AG09319 (cell line): ENCODE measurements at places on chromosomes 2 and 18.

DNA sequence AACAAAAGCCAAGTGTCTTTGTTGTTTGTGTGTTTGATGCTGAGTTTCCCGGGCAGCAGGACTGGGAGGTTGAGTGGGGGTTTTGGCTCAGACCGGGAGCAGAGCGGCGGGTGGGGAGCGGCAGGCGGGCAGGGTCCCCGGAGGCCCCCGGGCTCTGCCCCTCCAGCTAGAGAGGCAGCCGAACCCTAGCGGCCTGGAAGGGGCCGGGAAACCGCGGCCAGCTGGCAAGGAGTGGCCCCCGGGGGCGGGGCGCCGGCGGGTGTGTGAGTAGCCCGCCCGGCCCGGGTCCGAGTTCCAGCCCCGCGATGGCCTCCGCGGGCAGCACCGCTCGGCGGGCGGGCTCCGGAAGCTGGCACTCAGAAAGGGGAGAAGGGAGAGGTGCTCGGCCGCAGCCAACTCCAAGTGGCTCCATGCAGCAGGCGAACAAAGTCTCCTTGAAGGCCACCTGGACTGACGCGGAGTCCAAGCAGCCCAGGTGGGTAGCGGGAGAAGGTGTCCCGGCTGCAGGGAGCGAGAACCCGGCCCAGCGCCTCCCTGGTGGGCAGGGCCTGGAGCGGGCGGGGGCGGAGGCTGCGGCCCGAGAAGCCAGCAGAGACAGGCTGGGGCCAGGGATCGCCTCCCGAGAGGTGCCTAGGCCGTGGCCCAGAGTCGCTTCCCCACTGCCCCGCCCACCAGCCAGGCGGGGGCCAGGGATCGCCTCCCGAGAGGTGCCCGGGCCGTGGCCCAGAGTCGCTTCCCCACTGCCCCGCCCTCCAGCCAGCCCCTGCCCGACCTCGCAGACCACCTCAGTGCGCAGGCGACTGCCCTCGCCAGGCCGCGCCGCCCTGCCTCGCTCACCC is at the start of gene ANKRD53:
Gene ANKRD53, plus strand, starts transcription at position 290 of the 839 bp plus-strand sequence. Its CDS starts 16 bp downstream, at position 306.
- no peak for DNase-seq

DNA sequence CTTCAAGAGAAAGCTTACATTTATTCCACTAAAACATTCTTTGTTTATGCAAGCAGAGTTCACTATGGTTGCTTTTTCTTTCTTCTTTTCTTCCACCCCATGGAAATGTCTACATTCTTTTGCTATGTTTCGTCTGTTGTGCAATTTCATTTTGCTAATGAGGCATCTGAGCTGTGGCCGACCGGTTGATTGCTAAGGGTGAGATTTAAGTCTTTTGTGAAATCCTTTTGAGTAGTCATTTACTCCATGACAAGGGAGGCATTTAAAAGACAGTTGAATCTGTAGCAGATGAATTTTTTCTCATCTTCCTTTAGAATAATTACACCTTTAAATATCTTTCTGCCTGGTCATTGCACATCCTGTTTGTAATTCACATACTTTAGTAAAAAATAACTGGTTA is 324.1 kb upstream of the THUMPD2 start:
- no peak for DNase-seq

DNA sequence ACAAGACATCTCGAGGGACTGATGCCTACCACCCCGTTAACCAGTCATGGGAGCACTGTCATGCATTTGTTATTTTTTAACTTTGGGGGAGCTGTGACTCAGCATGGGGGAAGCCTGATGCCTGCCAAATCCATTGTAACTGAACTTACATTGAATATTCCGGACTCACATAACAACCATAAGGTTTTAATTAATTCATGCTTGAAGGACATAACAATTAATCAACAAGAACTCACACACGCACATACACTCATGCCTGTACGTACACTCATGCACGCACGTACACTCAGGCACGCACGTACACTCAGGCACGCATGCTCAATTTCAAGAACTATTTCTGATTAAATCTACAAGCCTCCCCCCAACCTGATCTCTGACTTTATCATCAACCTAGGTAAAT is 1639.1 kb downstream of the SUCLG1 start:
- DNase-seq = no peak

- no peak for DNase-seq
These were observed 50.8 kb downstream of the EDAR start for GRCh38 chr2:108938077-108938710.

DNA sequence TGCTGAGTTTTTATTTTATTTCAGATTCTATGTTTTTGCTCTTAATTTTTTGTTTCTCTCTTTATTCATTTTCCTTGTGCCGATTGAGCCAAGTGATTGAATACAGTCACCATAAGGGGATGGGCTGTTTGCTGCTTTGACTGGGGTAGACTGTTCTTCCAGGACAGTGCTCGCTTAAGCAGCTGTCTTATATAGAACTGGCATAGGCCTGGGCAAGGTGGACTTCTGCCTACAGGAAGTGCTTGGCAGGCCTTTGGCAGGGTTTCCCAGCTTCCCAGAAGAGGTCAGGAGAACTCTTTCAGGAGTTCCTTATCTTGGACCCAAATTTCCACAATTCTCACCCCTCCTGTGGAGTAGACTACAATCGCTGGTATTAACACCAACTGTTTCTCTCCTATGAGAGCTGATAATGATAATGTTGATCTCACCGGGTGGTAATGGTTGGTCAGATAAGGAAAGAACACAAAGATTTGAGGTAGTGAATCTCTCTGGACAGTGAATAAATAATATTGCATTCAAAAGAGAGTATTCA is 207.5 kb upstream of the ST6GAL2 start:
- no peak for DNase-seq

GRCh38 chr2:199973703-199974102 is 18.3 kb downstream of the MAIP1 start:
- no peak for DNase-seq

DNA sequence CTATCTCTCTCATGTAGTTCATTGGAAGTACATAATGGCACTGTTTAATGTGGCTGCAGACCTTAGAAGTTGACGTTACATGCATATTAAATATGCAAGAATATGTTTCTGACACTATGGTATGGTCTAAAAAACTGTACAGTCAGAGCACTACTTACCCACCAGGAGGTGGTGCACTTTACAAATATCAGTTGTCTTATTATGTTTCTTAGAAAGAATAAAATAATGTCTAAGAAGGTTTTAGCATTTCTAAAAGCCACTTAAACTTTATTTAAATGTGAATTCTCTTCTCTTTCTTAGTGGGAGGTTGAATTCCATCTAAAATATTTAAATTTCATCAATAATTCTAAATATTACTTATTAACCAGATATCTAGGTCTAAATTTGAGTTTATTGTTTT is 4.3 kb downstream of the TMEFF2 start:
- DNase-seq = peak; percentile 5

DNA sequence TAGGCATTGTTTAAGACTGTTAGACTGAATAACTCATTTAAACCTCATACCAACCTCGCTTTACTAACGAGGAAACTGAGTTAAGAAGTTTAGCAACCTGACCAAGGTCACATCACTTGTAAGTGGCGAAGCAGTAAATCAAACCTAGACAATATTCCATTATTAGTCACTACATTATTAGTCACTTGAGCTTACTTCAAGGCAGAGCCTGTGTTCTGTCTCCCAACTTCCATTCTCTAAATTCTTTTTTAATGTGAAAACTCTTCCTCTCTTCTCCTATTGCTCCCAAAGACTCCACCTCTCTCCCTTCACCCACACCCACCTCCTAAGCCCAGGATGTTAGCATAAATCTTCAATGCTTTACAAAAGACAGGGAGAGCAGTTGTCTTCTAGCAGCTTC is 156.5 kb downstream of the ARL6IP6 start:
- DNase-seq = no peak

- no peak for DNase-seq
These were observed 153.4 kb downstream of the UBR3 start for GRCh38 chr2:169980643-169981042.

DNA sequence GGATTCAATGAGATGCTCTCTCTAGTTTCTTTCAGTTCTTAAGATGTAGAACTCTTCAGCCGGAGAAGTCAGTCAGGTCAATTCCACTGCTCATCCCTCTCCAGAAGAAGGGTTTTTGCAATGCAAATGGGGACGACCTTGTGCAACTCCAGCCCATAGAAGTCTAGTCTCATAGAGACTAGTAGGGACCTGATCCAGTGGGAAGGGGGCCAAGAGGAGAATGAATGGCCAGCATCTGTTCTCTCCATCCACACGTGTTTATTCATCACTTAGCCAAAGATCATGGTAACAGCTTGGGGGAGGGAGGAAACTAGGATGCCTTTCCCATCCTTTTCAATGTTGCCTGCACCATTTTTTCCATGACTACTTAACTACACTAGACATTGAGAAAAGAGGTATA is 120.2 kb downstream of the LAMA3 start:
- no peak for DNase-seq

GRCh38 chr2:36696533-36696932 is at the start of gene VIT:
VIT (plus strand) TSS chr2:36696707; CDS start chr2:36716371, 19,664 bp downstream.
- DNase-seq = peak; percentile 46

DNA sequence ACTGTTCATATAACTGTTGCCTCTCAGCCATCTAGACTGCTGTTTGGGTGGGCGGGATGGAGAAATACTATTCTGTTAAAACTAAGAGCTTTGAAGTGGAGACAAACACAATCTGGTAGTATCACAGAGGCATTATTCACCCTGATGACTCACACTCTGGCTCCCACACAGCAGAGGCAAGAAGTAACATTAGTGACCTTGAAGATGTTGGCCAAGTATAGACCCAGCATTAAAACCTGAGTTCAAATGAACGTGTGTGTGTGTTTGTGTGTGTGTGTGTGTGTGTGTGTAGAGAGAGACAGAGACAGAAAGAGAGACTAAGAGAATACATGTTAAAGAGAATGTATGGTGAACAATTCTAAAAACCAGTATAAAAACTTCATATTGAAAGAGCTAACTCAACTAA is 22.5 kb upstream of the ACVR1 start:
- peak; percentile 57 for DNase-seq

DNA sequence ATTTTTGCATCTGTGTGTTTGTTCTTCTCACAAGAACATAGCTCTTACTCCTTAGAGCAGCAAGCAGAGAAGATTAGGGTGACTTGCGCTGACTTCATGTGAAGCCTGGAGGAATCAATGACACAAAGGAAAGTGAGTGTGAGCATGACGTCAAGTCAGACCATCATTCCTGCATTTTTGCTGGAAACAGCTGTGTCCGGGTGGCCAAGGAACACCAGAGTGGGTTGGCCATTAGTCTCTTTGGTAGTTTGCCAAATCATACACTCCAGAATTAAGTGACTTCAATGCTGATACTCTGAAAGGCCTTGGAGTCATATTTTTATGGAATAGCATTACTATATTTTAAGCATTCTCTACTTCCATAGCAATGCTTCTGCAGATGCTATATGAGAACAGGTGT is 597.2 kb downstream of the DCDC2C start:
- DNase-seq = no peak

- no peak for DNase-seq
These were observed 84.3 kb downstream of the TNS1 start for GRCh38 chr2:217918308-217919024.

- no peak for DNase-seq
These were observed 40.8 kb downstream of the BCL11A start for GRCh38 chr2:60512641-60513040.

DNA sequence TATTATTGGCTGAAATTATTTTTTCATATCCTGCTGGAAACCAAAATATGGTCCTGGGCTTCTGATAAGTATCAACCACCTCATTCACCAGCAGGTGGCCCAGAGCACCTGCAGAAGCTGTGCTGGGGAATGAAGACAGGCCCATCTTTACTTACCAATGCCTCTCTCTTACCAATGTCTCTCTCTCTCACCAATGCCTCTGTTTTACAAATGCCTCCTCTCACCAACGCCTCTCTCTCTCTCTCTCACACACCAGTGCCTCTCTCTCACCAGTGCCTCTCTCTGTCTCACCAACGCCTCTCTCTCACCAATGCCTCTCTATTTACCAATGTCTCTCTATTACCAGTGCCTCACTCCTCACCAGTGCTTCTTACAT is 2.3 kb upstream of the MAL start:
- no peak for DNase-seq

DNA sequence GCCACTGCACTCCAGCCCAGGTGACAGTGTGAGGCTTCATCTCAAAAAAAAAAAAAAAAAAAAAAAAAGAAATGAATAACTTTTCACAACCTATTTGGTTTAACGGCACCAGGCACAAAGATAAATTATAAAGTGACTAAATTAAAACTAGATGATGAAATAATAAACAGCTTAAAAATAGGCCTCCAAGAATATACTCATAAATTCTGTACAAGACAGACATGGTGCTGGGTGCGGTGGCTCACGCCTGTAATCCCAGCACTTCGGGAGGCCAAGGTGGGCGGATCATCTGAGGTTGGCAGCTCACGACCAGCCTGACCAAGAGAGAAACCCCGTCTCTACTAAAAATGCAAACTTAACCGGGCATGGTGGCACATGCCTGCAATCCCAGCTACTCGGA is 19.7 kb downstream of the USP34 start:
- no peak for DNase-seq

GRCh38 chr2:26274058-26274613 is 29.4 kb downstream of the HADHB start:
- peak; percentile 98 for DNase-seq

DNA sequence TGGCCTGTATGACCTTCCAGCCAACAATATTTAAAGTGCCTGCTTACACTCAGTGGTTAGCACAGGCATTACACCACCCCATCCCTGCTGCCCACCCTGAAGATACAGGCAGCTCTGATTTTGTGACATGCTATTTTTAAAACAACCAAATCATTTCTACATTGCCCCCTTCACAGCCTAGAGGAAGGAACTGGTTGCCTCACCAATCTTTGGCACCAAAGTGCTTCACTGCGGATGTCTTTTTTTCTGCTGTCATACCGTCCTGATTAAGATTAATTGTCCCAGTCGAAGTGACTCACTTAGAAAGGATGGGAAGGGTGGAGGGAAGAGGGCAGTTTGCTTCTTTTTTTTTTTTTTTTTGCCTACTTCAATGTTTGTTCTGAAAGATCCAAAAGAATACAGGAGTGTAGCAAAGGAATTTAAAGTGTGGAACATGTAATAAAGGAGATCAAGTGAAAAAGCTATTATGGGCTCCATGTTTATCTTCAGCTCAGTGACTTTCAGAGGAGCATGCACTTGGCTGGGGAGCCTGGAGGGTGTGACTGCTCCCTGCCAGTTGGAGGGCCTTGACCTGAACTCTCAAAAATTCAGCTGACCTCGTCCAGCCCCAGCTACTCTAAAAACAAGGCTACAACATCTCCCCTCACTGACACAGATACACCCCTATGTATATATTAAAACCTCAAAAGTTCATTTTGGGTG is 501.1 kb upstream of the TNP1 start:
- DNase-seq = peak; percentile 40

DNA sequence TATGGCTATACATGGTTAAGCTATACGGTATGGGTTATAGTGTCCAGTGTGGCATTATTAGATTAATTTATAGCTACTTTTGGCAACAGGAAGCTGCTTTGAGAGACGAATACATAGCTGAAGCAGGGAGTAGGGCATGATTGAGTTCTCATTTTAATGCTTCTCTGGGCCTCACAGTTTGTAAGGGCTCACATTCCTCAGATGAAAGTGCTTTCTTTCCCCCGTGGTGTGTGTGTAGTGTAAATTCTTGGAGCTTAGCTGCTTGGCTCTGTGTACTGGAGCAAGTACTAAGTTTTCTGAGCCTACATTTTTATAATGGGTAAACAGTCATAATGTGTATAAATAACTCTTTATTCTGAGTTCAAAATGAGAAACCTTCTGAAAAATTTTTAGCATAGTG is 173.7 kb downstream of the PTPRM start:
- DNase-seq = no peak
